ENCODE measurements at places on chromosomes 5 and 9.
A peak's percentile ranks its signal among the peaks of the same experiment; 100 is the strongest.

GRCh38 chr5:106140101-106140500, 1530.6 kb downstream of the EFNA5 start:
- no peak for DNase-seq

GRCh38 chr5:66565878-66566277, 30.3 kb upstream of the MAST4 start:
- no peak for DNase-seq

- DNase-seq, result no peak
These were observed 95.2 kb downstream of the ALDH1A1 start for GRCh38 chr9:72857624-72857996.

DNA sequence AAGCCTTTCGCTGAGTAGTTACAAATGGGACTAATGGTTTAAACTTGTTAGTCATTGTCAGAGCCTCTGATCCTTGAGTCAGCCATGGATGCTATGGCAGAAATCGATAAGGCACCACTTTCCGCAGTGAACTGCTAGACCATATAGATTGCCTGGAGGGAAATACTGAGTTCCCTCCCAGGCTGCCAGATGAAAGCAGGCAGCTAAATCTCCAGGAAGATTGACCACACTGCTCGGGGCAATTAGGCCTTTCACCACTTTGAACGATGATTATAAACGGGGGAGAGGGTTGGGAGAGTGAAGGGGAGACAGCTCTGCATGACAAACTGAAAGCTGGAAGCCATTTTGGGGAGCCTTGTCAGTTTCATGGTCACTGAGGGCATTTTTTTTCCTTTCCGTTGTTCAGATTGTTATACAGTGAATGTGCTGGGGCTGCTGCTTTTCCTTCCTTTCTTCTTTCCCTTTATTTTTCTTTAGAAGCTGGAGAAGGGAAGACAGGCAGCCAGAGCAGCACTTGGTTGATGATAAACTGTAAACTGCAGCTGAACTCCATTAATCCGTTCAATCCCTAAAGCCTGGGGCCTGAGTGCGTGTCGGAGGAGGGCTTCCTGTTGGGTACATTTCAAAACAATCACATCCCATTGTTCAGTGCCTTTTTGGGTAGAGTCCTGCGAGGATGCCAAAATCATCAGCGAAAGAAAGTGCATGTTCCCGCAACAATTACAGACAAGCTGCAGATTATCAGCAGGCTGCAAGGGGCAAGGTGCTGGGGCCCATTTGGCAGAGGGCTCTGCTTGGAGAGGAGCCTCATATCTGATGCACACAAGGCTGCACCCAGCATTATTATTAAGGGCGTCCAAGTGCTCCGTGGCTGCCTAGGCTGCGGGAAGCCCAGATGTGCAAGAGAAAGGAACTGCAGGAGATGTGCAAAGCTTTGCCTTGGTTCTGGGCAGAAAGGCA, 308.4 kb downstream of the PSAT1 start:
- peak; percentile 48 for DNase-seq

- no peak for DNase-seq
These were observed 44.6 kb downstream of the POC5 start for GRCh38 chr5:75672616-75673015.

GRCh38 chr5:143749581-143750205, 62.3 kb upstream of the HMHB1 start:
- peak; percentile 44 for DNase-seq

DNA sequence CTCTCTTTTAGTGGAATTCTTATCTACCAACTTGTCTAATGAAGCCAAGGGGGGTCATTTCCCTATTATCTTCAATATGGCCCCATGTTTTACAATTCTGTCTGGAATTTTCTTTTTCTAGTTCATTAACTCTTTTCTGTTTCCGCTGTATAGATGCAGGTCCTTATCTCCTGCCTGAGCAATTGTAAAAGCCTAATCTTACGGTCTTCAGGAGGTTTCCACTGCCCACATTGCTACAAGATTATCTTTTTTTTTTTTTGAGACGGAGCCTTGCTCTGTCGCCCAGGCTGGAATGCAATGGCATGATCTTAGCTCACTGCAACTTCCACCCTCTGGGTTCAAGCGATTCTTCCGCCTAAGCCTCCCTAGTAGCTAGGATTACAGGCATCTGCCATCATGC, 132.3 kb downstream of the UNC13B start:
- DNase-seq, result no peak

DNA sequence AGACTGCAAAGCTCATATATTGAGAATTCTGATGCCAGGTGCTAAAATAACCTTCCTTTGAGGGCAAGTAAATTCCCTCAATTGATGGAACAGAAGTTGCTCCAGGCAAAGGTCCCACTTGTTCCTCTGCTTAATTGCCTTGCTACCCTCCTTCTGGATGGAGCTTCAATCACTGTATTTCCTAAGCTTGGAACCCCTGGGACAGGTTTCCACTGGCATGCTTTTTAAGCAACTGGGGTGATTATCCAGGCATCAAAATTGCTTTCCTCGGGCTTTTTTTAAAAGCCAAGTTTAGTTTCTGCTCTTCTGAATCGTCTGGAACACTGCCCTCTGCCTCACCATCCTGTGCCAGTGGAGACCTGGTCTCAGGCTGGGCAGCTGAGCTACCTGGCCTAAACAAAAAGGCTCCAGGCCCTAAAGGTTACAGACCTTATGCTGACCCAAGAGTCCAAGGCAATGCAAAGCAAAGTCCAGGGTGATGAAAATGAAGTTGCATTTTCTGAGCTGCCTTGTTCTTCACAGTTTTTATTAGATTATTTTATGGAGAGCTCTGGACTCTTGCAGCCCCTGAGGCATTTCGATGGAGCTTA, 167.9 kb upstream of the CD180 start:
- DNase-seq, result no peak

GRCh38 chr5:175410926-175411325, 33.1 kb downstream of the DRD1 start:
- no peak for DNase-seq

- DNase-seq, result no peak
These were observed 13.6 kb upstream of the SET start for GRCh38 chr9:128675382-128675781.

DNA sequence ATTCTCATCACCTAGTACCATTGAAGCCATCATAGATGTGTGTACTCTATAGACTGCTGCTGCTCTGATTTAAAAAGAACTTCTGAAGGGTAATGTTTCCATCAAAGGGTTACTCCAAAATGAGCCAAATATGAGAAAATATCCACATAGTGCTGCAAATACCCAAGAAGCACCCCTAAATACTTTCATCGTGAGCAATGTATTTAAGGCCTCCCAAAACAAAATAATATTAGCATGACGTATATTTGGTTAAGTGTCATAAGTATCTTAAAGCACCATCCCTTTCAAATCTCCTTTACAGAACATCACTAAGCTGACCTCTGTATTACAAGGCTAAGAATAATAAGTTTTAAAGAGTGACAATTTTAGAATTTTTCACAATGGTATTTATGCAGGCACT, 421.8 kb downstream of the MTRR start:
- DNase-seq, result no peak
